Bronchial epithelial cell (primary cell): ENCODE measurements at places on chromosomes 6 and 20. TPM values are rescaled to one million over a fixed set of nuclear protein-coding genes. Genes with fewer than 3 reads are reported as not detected.

- DNase-seq = peak; percentile 21
Measured at GRCh38 chr6:111711984-111712752, 106.5 kb upstream of the TRAF3IP2 start.

- no peak for DNase-seq
Measured at GRCh38 chr6:127937747-127938146, 36.9 kb upstream of the THEMIS start.

DNA sequence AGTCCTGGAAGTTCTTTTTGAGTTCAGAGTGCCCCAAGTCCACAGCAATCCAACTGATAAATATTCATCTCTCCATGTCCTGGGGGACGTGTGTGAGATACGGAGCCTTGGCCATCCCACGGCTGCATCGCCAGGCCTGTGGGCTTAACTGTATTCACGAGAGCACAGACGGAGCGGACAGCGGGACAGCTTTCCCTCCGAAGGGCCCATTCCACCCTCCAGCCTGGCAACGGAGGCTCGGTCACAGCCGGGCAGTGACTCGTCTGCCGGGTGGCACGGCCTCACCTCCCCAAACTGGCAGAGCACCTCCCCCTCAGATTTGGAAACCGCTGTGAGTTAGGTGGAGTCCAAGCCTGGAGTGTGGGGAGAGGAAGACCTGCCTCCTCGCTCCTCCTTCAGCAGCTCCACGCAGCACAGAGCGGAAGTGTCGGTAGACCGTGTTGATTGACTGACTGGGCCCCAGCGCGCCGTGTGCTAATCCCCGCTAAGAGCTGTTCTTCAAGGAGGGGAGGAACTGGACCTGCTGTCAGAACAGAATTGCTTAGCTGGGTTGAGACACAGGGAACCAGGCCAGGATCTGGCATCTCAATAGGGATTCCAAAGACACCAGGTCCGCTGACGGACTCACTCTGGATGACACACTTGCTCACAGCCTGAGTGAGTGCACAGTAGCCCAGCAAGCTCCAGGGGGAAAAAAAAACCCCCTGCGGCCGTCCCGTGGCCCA is 10.9 kb downstream of the FOXF2 start:
- no peak for DNase-seq

The C20orf144 gene
- total RNA-seq = 0.13 TPM in 1 of 2 replicates, not detected in the other

GRCh38 chr6:44275749-44276648 is 5.7 kb downstream of the TMEM151B start:
- no peak for DNase-seq
